Astrocyte (in vitro differentiated cells and primary cell): ENCODE measurements at places on chromosomes 2 and 18. TPM values are rescaled to one million over a fixed set of nuclear protein-coding genes. Genes with fewer than 3 reads are reported as not detected.
A peak's percentile ranks its signal among the peaks of the same experiment; 100 is the strongest.

DNA sequence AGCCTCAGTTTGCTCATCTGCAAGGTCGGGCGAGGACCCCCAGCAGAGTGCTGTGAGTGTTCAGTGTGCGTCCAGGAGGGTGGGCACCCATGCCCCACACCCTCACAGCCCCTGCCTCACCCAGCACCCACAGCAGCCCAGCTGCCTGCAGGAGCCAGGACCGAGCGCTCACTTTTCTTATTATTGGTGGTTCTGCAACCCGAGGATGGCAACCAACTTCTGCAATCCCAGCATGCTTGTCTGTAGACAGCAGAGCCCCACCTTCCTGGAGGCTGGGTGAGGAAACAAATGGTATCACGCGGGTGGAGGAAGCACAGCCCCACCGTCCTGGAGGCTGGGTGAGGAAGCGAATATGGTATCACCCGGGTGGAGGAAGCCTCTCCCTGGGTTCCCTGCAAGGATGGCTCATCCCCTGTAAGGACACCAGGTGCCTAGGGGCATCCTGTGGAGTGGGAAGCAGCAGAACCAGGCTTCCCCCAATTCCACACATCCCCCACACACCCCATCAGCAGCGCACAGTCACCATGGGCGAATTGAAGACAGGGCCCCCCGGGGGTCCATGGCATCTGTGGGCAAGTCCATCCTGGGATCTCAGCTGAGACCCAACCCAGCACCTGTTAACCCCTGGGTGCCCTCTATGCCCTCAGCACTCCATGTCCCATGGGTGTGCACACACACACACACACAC, 220.5 kb upstream of the RAB6C start:
- H3K27me3 ChIP-seq = no peaks in the 10 kb centered on the region
- no peaks in the 10 kb centered on the region for H3K36me3 ChIP-seq
- H3K27ac ChIP-seq = no peak overlapping the region
- no peaks in the 10 kb centered on the region for H3K4me1 ChIP-seq

TMEM17 gene
- 2.7 and 4.0 TPM in 2 replicates for total RNA-seq

- H3K36me3 ChIP-seq = no peaks in the 10 kb centered on the region
- H3K27me3 ChIP-seq = no peaks in the 10 kb centered on the region
- DNase-seq = no peak
- peaks cover 20% of the 10 kb centered on the region for H3K4me1 ChIP-seq
- no peak overlapping the region for H3K4me3 ChIP-seq
These were observed 54.5 kb upstream of the TMEM163 start for GRCh38 chr2:134773335-134773734.

NEURL3 gene
- total RNA-seq = 0.34 and 0.38 TPM in 2 replicates

- no peak overlapping the region for H3K4me3 ChIP-seq
- H3K4me1 ChIP-seq = peaks cover 19% of the 10 kb centered on the region
- H3K36me3 ChIP-seq = no peaks in the 10 kb centered on the region
- DNase-seq = no peak
- H3K27me3 ChIP-seq = peaks cover 9% of the 10 kb centered on the region
- H3K27ac ChIP-seq = no peak overlapping the region
These were observed 93.6 kb upstream of the SMAD2 start for GRCh38 chr18:48024009-48024512.

- no peaks in the 10 kb centered on the region for H3K27me3 ChIP-seq
- no peak overlapping the region for H3K4me3 ChIP-seq
- peaks cover 1% of the 10 kb centered on the region for H3K4me1 ChIP-seq
- no peaks in the 10 kb centered on the region for H3K36me3 ChIP-seq
- H3K27ac ChIP-seq = no peak overlapping the region
These were observed 171.0 kb downstream of the SRBD1 start for GRCh38 chr2:45439788-45440773.

DNA sequence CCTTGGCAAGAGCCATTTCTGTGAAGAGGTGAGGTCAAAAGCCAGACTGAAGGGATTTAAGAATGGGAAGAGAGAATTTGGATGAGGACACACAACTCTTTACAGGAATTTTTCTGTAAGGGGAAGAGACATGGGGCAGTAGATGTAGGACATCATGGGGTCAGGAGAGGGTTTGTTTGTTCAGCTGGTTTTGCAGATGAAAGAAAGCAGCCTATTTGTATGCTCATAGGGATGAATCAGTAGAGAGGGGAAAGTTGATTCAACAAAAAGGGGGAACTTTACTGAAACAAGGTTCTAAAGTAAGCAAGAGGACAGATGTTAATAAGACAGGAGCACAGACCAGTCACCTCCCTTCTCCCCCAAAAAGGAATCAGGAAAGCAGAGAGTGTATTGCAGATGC, 11.2 kb downstream of the SCG2 start:
- no peaks in the 10 kb centered on the region for H3K36me3 ChIP-seq
- peak; percentile 80 for DNase-seq
- peaks cover 15% of the 10 kb centered on the region for H3K4me1 ChIP-seq
- H3K27ac ChIP-seq = peak overlapping the region; percentile 20

APLF gene
- total RNA-seq = 2.5 and 2.9 TPM in 2 replicates

DNA sequence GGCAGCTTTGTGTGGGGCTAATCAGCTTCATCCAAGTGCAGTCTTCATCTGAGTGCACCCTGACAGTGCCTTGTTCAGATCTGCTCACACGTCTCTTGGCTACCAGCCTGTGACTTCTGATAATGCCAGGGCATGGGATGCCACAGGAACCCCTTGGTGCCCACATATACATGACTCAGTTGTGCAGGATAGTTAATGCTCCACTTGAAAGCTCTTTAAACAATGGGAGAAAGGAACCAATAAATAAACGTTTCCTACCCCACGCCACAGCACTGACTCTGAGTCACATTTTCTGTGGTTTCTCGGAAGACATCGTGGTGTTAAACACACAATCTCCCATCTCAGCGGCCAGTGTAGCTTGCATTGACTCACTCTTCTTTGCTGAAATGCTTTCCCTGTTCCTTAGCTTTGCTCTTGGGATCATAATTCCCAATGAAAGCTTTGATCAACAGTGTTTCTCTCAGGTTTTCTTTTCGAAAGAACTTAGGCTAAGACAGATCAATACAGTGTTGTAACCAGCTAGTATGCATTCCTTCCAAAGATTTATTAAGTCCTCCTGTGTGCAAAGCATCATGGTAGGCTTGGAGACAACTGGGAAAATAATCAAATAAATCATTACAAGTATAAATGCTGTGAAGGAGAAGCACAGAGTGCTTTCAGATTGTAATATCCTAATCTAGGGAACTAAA, 142.0 kb downstream of the COPS8 start:
- H3K27me3 ChIP-seq = no peaks in the 10 kb centered on the region
- peak; percentile 98 for DNase-seq
- peak overlapping the region; percentile 92 for H3K27ac ChIP-seq
- no peaks in the 10 kb centered on the region for H3K36me3 ChIP-seq
- peak overlapping the region; percentile 20 for H3K4me3 ChIP-seq
- peaks cover 32% of the 10 kb centered on the region for H3K4me1 ChIP-seq

- H3K27ac ChIP-seq = no peak overlapping the region
- no peaks in the 10 kb centered on the region for H3K36me3 ChIP-seq
- H3K4me1 ChIP-seq = peaks cover 8% of the 10 kb centered on the region
- H3K27me3 ChIP-seq = no peaks in the 10 kb centered on the region
- H3K4me3 ChIP-seq = no peak overlapping the region
These were observed 127.8 kb upstream of the TRIB2 start for GRCh38 chr2:12588986-12589385.

- DNase-seq = peak; percentile 97
- H3K27ac ChIP-seq = no peak overlapping the region
- peaks cover 8% of the 10 kb centered on the region for H3K4me1 ChIP-seq
- H3K27me3 ChIP-seq = peaks cover 29% of the 10 kb centered on the region
- no peak overlapping the region for H3K4me3 ChIP-seq
- no peaks in the 10 kb centered on the region for H3K36me3 ChIP-seq
These were observed 25.1 kb downstream of the DNPEP start for GRCh38 chr2:219362524-219363164.

GRCh38 chr2:72581560-72582181, 244.2 kb downstream of the EXOC6B start:
- H3K27me3 ChIP-seq = no peaks in the 10 kb centered on the region
- no peaks in the 10 kb centered on the region for H3K36me3 ChIP-seq
- no peak overlapping the region for H3K27ac ChIP-seq
- H3K4me3 ChIP-seq = no peak overlapping the region

DNA sequence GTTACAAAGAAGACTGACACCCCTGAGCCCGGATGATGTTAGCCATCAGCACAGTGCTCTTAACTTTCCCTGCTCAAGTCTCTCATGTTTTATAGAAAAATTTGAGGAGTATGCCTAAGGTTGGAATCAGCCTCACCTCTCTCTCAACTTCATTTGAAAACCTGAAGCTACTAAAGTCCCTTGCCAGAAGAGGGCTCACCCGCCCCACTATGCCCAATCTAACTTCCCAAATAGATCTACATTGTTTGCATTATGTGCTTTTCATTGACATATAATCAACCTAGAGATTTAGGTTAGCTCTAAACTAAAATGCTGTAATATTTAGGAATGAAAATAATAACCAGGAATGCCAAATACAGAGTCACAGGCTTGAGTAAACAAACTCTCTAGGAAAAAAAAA, 305.4 kb downstream of the NCKAP5 start:
- no peaks in the 10 kb centered on the region for H3K36me3 ChIP-seq
- no peak overlapping the region for H3K4me3 ChIP-seq
- no peak for DNase-seq
- H3K4me1 ChIP-seq = peaks cover 7% of the 10 kb centered on the region
- no peak overlapping the region for H3K27ac ChIP-seq
- peaks cover 3% of the 10 kb centered on the region for H3K27me3 ChIP-seq

DNA sequence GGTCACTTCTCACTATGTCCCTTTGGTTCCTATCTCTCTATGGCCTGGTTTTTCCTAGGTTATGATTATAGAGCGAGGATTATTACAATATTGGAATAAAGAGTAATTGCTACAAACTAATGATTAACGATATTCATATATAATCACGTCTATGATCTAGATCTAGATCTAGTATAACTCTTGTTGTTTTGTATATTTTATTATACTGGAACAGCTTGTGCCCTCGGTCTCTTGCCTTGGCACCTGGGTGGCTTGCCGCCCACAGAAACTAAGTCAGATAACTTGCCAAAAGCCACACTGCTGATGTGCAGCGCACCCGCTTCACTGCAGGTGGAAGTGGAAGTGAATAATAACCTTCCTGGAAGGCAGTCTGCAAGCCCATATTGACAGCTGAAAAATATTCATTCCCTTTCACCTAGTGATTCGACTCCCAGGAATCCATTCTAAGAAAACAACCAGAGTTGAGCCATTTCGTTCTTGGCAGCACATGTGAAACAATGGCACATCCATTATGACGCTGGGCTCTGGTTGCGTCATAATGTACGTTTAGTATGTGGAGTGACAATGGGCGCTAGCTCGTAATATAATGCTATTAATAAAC, 725 bp upstream of the ANKRD53 start:
- H3K4me1 ChIP-seq = peaks cover 17% of the 10 kb centered on the region
- H3K36me3 ChIP-seq = no peaks in the 10 kb centered on the region
- H3K4me3 ChIP-seq = peak overlapping the region; percentile 72
- peak; percentile 81 for DNase-seq
- peak overlapping the region; percentile 73 for H3K27ac ChIP-seq

CDH20 gene
- not detected in 2 replicates for total RNA-seq

- H3K27me3 ChIP-seq = no peaks in the 10 kb centered on the region
- no peak for DNase-seq
- no peak overlapping the region for H3K27ac ChIP-seq
These were observed 465.6 kb downstream of the MTX2 start for GRCh38 chr2:176734868-176735267.

- no peak overlapping the region for H3K4me3 ChIP-seq
- no peaks in the 10 kb centered on the region for H3K36me3 ChIP-seq
- no peaks in the 10 kb centered on the region for H3K27me3 ChIP-seq
- DNase-seq = no peak
These were observed 117.6 kb downstream of the ZNF407 start for GRCh38 chr18:74715306-74715705.

RIT2 gene
- total RNA-seq = not detected in 2 replicates

- H3K4me1 ChIP-seq = peaks cover 17% of the 10 kb centered on the region
- H3K36me3 ChIP-seq = no peaks in the 10 kb centered on the region
- H3K27ac ChIP-seq = no peak overlapping the region
- H3K27me3 ChIP-seq = no peaks in the 10 kb centered on the region
- no peak for DNase-seq
These were observed 328 bp upstream of the PASK start for GRCh38 chr2:241149675-241149924.

GRCh38 chr2:61962095-61962984, 56.9 kb downstream of the COMMD1 start:
- H3K4me3 ChIP-seq = no peak overlapping the region
- H3K4me1 ChIP-seq = no peaks in the 10 kb centered on the region
- DNase-seq = no peak

RAB27B gene
- 0.91 and 1.1 TPM in 2 replicates for total RNA-seq

- no peak overlapping the region for H3K27ac ChIP-seq
- H3K27me3 ChIP-seq = peaks cover 11% of the 10 kb centered on the region
- no peak overlapping the region for H3K4me3 ChIP-seq
- DNase-seq = no peak
- H3K4me1 ChIP-seq = peaks cover 1% of the 10 kb centered on the region
- H3K36me3 ChIP-seq = no peaks in the 10 kb centered on the region
These were observed 43.3 kb downstream of the SNED1 start for GRCh38 chr2:241041589-241042158.
